AG04449 (cell line): ENCODE measurements at places on chromosomes 2 and 18.

DNA sequence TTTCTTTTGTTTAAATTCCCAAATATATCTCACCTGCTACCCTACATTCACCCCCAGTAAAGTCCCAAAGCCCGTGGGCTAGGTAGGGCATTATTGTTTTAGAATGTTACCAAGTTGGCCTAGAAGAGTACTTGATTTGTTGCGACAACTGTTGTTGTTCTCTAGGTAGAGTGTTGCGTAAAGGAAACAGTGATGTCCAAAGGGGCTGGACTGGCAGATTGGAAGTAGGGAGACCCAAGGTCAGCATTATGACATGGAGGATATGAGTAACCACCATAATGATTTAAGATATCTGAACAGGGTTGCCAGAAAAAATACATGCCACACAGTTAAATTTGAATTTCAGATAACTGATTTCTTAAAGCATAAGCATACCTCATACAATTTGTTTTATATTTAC lies 39.2 kb downstream of the SCN1A start:
- DNase-seq, result no peak

GRCh38 chr18:75489493-75490190 lies 62.1 kb upstream of the SMIM21 start:
- peak; percentile 80 for DNase-seq

GRCh38 chr2:88066543-88066942 lies 1.1 kb upstream of the SMYD1 start:
- DNase-seq, result no peak

DNA sequence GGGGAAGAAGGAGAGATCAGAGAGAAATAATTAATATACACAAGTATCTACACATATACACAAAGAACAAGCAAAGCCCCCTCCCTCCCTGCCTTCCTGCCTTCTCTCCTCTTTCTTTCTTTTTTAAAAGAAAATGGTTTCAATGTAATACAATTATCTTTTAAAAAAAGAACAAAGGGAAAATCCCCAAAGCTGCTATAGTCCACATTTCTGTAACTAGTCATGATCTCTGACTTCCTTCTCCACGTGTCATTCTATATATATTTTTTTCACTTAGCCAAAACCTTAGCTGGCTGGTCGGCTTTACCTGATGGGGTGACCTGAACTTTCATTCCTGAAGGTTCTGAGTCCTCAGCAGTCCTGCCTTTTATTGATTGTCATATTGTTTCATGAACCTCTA lies 44.3 kb downstream of the MAP3K20 start:
- no peak for DNase-seq

DNA sequence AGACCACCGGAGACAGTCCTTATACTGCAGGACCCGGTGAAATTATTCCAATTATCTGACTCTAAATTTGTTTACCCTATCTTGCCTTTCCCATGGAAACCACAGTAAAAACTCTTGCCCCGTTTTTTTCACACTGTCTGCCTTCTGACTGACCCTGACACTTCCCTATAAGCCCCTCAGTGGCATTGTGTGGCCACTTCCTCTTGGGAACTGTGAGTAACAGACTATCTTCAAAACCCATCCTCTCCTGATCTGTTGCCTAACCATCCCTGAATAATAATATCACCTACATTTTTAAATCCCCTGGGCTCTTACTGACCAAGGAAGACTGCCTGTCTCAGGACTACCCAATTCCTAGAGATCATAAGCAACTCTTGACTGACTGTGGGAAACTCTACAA lies 42.6 kb upstream of the RNF152 start:
- DNase-seq, result no peak
